Left ventricle myocardium superior (tissue), 1 donor: ENCODE measurements at places on chromosomes 7 and 10.

DNA sequence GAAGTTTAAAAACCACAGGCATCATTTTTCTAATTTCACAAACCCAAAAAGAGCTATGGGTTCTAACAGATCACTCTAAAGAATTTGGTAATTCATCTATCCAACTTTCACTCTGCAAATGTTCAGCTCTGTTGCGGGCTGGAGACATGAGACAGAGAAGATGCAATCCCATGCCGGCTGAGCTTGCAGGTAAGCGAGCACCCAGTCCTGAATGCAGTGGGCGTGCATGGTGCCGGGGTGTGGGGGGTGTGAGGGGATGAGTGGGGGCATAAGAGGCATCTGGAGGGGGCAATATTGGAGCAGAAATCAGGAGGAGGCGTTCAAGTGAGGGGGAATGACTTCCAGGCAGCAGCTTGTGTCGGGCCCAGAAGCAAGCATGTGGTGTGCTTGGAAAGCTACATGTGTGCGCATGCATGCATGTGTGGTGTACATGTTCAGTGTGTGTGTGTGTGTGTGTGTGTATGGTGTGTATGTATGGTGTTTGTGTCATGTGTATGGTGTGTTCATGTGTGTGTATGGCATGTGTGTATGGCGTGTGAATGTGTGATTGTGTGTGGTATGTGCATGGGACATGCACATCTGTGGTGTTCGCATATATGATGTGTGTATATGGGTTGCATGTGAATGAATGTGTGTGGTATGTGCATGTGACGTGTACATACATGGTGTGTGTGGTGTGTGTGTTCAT, 172.9 kb downstream of the PRKCQ start:
- no peak for DNase-seq

- no peak for DNase-seq
Measured at GRCh38 chr10:126563361-126563760, 107.1 kb downstream of the C10orf90 start.

- DNase-seq: no peak
Measured at GRCh38 chr10:97865488-97865887, 15.8 kb downstream of the GOLGA7B start.

- DNase-seq: no peak
Measured at GRCh38 chr10:98411166-98411565, 3.8 kb downstream of the PYROXD2 start.

- no peak for DNase-seq
Measured at GRCh38 chr7:114931656-114932011, 9.7 kb downstream of the MDFIC start.

DNA sequence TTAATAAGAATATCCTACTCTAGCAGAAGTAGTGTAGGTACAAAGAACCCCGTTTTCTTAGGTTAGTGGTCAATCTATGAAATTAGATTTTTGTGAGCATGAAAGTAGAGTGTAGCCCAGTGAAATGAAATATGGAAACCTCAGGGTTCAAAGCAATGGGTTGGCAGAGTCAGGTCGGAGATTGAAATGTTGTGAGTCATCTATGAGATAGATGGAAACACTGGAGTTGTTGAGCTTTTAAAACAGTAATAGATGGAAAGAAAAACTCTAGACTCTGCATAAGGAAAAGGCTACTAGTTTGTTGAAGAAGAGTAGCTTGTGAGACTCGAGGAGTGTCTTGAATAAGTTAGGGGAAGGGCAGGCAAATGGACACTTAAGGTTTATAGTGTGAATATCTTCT, 251.9 kb downstream of the EXOC4 start:
- DNase-seq: no peak

- no peak for DNase-seq
Measured at GRCh38 chr10:4686644-4686996, 139.4 kb upstream of the AKR1E2 start.
